Stimulated activated effector memory CD8-positive, alpha-beta T cell treated with anti-CD3 and anti-CD28 coated beads, Interleukin-12 subunit alpha, Interleukin-12 subunit beta, amount 100 ng/mL, for 72 hours (primary cell): ENCODE measurements at places on chromosomes 6 and 20.

DNA sequence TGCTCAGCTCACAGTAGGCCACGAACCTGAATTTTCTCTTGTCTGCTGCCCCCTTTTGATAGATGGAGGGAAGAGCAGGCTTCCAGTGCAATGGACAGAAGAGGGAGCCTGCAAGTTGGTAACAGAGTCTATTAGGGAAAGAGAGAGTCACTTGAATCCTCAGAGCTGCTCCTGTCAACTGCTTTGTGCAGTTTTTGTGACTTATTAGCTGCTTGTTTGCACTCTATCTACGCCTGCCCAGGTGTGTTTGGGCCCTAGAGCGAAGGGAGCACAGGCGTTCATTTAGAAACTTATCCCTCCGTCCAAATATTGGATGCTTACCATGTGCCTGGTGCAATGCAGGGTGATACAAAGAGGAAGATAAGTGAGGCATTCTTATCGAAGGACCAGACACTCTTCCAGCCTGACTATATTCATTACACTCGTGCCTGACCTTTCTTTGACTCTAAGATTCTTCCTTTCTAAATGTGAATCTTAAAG is 11.6 kb upstream of the SLC2A12 start:
- peak; percentile 68 for DNase-seq

- peak; percentile 79 for DNase-seq
Observed at GRCh38 chr20:21048841-21049273, 57.3 kb downstream of the LINC00237 start.

GRCh38 chr20:25056690-25057233 is 1.2 kb downstream of the ACSS1 start:
- DNase-seq = no peak

- no peak for DNase-seq
Observed at GRCh38 chr6:110617057-110617456, 140.6 kb upstream of the SLC22A16 start.

- DNase-seq = no peak
Observed at GRCh38 chr20:10902174-10902573, 228.4 kb upstream of the JAG1 start.

DNA sequence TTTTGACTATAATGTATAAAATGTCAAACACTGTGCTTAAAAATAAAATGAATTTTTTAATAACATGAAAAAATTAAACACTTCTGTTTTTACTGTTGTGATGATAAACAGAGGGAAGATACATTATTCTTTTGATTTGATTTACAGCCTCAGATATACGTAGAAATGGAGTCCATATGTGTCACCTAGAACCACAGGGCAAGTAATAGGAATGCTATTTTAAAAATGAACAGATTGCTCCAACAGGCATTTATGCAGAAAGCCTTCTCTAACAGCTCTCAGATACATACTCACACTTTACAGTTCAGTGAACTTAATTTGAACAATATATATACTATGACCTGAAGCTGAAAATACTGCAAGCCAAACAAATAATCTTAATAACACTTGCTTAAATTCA is 1551.0 kb downstream of the GRIK2 start:
- DNase-seq = no peak

- DNase-seq = no peak
Observed at GRCh38 chr6:145899915-145900569, 64.1 kb downstream of the SHPRH start.

- DNase-seq = no peak
Observed at GRCh38 chr6:156849806-156850205, 72.6 kb downstream of the ARID1B start.

- no peak for DNase-seq
Observed at GRCh38 chr20:12056839-12057238, 139.1 kb downstream of the BTBD3 start.
